Activated naive CD4-positive, alpha-beta T cell (primary cell): ENCODE measurements at places on chromosomes 7 and 10.

DNA sequence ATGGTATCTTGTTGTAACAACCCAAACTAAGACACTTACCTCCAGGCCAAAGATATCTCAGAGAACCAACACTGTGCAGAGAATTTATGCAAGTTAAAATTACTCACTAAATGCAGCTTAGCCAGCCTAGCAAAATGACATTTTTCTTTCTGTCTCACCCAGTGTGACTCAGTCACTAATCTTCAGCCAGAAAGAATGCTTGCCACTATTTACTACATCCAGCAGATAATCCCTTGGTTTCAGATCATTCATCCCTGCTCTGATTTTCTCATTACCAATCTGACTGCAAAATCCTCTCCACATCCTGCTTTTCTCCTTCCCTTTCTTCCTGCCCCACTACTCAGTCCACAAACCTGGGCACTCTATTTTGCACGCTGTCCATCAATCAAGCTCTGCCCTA lies 93.5 kb upstream of the NEBL start:
- no peak for DNase-seq

- DNase-seq: no peak
Measured at GRCh38 chr10:99742254-99742653, 10.2 kb downstream of the CUTC start.

DNA sequence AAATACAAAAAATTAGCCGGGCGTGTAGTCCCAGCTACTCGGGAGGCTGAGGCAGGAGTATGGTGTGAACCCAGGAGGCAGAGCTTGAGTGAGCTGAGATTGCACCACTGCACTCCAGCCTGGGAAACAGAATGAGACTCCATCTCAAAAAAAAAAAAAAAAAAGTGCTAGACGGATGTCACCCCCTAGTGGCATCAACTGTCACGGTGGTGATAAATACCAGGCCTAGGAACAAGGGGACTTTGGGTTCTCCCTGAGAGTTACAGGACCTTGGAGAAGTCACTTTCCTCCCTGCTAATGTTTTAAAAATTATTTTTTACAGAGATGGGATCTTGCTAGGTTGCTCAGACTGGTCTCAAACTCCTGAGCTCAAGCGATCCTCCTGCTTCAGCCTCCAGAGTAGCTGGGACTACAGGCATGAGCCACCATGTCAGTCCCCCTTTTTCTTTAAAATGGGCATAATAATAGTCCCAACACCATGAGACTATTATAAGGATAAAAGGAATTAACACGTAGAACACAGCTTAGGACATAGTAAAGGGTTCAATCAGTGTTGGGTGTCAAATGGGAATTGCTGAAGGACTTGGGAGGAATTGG lies 2.6 kb upstream of the TMEM130 start:
- no peak for DNase-seq

DNA sequence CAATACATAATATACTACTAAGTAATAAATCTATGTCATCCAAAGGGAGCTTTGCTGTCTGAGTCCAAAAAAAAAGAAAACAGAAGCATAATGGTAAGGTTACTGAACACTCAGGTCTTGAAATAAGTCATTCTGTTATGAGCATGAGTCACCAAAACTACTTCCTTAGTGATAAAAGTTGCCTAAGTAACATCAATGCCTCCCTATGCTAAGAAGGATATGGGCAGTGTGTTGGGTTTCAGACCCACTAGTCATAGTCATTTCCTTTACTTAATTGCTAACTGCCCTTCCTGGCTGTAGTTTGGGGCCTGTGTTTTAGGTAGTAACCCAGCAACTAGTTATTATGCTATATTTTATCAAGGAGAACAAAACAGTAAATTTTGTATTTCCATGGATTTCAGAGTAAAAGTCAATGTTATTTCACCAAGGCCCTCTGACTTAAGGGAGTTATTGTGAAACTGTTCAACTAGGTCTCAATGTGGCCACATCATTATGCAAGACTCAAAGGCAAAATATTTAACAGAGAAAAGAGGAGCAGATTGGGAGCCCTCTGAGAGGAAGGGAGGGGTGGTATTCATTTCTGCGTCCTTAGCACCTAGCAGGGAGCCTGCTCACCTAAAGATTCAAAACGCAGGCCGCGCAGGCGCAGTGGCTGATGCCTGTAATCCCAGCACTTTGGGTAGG lies 11.7 kb upstream of the VIM start:
- DNase-seq: no peak

- DNase-seq: no peak
Measured at GRCh38 chr10:74738052-74738451, 88.3 kb upstream of the KAT6B start.

DNA sequence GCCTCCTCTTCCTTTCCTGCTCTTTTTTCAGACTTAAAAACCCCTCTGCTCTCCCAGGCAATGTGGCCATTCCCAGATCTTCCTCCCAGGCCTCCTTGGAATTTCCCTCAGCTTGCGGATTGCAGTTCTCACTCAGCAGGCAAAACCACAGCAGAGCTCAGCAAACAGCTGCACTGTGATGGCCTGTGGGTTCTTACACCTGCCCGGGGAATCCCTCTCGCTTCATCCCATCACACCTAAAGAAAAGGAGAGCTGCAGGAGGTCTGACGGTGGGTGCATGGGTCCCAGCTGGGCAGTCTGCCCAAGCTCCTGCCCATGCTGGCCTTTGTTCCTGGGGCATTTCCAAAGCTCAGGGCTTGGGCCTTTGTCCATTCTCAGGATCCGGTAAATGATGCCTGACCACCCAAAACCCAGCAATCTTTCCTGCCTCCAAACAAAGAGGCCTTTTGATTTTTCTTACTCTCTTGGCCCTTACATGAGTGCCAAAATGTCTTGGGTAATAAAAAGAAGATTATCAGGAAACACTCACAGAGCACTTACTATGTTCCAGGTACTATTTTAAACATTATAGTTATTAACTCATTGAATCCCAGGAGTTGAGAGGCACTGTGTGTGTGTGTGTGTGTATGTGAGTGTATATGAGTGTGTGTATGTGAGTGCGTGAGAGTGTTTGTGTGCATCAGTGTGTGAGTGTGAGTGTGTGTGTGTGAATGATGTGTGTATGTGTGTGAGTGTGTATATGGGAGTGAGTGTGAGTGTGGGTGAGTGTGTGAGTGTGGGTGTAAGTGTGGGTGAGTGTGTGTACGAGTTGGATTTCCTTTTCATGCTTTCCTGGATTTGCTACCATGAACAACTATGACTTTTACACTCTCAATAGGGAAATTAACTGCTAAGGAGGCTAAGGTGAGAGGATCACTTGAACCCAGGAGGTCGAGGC lies 64.5 kb upstream of the PODXL start:
- DNase-seq: no peak

GRCh38 chr10:18955061-18955460 lies 93.5 kb upstream of the MALRD1 start:
- no peak for DNase-seq

DNA sequence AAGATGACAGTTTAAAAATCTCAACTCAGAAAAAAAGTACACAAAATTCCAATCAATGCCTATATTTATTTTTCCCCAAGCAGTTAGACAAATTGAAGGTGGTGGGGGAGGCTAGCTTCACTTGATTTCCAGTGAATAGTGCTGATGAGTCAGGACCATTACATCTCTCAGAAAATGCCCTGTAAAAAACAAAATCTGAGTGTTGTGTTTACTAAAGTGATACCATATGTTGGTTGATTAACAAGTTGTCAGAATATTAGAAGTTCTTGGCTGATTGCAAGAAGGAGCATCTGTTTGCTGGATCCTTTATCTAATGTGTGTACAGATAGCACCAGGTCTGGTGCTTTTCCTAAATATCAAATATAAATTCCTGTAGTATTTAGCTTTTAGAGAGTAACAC lies 31.3 kb upstream of the KIAA1217 start:
- no peak for DNase-seq

GRCh38 chr10:26468291-26468690 lies 30.1 kb downstream of the APBB1IP start:
- DNase-seq: no peak

DNA sequence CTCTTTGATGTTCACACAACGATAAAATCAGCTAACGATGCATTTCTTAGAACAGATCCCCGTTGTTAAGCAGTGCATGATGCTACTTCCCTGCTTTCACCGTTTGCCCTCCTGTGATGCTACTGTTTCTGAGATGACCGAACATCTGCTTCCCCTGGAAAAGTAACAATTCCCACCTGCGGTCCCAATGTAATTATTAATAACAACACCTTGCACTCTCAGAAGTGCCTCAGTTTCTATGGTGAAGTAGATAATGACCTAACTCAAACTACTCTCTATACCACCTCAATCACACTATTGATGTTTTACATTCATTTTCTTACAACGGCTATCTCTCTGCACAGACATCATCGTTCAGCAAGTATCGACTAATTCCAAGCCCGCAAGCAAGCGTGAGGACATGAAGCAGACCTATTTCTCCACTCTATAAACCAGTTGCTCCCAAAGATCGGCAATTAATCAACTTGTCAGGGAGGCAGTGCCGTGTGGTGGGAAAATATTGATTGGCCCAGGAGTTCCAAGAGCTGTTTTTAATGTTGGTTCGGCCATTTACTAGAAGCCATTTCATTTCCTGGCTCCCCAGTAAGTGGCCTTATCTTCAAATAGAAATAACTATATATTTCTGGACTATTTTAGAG lies 42.7 kb downstream of the FAM107B start:
- no peak for DNase-seq

- DNase-seq: no peak
Measured at GRCh38 chr10:3741688-3742461, 43.1 kb downstream of the KLF6 start.

DNA sequence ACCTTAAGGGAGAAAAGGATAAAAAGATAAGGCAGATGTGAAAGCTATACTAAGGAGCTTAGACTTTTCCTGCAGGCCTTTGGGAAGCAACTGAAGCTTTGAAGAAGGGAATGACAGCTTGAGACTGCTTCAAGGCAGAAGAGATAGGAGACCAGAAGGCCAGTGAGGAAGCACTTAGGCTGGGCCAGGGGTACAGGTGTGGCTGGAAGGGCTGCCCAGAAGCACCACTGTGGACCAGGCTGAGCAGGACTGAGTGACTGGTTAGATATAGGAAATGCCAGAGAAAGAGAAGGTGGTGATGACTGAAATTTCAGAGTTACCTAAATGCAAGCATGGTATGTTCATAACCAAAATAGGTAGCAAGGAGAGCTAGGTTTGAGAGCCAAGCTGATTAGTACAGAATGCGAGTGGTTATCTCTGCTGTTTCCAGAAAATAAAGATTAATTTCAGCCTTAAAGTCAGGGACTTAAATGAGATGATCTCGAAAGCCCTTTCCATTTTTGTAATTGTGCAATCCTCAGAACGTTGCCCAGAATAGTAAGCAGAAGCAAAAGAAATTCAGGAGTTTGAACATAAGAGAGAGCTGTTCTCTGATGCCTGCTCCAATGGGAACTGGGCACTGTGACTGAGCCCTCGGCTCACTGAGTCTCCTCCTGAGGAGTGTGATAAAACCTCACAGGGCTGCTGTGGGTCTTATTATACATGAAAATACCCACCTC lies 54.9 kb downstream of the MET start:
- DNase-seq: no peak

- no peak for DNase-seq
Measured at GRCh38 chr7:3234851-3235250, 66.2 kb upstream of the SDK1 start.

DNA sequence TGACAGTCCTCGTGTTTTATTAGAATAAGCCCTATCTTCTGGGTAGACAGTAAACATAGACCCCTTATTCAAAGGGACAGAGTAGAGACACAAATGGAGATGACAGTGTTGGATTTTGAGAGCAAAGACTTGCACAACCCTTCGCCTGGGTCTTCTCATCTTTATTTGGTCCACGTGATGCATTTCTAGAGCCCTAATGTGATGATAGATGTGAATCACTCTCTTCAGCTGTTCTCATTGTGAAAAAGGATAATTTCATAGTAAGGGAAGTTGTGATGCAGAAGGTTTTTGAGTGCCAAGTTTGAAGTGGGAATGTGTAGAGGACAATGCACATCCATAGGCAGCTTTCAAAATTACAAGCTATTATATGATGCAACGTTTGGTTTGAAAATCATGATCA lies 86.3 kb downstream of the CREB5 start:
- DNase-seq: no peak

- no peak for DNase-seq
Measured at GRCh38 chr10:8910314-8910713, 855.8 kb downstream of the GATA3 start.
